Activated naive CD8-positive, alpha-beta T cell treated with anti-CD3 and anti-CD28 coated beads, Interleukin-2, amount 10 ng/mL, durations not matched to agents 7 days and 5 days (primary cell): ENCODE measurements at places on chromosomes 12 and 14. TPM values are rescaled to one million over a fixed set of nuclear protein-coding genes. Genes with fewer than 3 reads are reported as not detected.

GRCh38 chr12:45473636-45474035 is 255.9 kb upstream of the ARID2 start:
- DNase-seq, result no peak
- H3K4me1 ChIP-seq, result peaks cover 9% of the 10 kb centered on the region
- H3K27me3 ChIP-seq, result peaks cover 3% of the 10 kb centered on the region

DNA sequence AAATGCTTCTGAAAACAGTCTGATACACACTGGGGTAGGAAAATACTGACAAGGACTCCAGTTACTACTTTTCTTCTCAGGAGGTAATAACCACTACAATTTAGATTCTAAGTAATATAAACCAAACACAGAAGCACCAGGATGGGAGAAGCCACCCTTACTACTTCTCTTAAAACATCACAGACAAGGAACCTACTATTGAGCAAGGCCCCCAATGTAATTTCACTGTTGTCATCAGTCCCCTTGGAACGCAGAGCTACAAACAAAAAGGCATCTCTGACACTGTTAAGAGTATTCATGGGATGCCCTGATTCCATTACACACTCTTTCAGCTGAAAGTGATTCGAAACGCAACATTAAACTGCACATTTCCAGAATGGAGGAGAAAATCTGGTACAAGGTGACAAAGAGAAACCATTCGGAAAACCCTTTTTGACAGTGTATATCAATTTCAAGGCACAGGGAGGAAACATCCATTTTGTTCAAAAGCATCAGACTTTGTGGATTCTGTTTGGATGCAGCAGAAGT is 185.9 kb downstream of the PPM1H start:
- peaks cover 24% of the 10 kb centered on the region for H3K27me3 ChIP-seq
- no peak overlapping the region for H3K27ac ChIP-seq
- no peak overlapping the region for H3K4me3 ChIP-seq

DNA sequence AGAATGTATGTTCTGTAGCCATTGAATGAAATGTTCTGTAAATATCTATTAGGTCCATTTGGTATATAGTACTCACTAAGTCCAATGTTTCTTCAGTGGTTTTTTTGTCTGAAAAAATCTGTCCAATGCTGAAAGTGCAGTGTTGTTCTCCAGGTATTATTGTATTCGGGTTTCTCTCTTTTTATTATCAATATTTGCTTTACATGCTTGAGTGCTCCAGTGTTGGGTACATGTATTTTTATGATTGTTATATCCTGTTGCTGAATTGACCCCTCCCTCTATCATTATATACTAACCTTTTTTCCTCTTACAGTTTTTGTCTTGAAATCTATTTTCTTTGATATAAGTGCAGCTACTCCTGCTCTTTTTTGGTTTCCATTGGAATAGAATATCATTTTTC is 382.2 kb downstream of the CCER1 start:
- H3K36me3 ChIP-seq, result no peaks in the 10 kb centered on the region
- H3K27ac ChIP-seq, result no peak overlapping the region
- no peaks in the 10 kb centered on the region for H3K27me3 ChIP-seq
- DNase-seq, result no peak

DNA sequence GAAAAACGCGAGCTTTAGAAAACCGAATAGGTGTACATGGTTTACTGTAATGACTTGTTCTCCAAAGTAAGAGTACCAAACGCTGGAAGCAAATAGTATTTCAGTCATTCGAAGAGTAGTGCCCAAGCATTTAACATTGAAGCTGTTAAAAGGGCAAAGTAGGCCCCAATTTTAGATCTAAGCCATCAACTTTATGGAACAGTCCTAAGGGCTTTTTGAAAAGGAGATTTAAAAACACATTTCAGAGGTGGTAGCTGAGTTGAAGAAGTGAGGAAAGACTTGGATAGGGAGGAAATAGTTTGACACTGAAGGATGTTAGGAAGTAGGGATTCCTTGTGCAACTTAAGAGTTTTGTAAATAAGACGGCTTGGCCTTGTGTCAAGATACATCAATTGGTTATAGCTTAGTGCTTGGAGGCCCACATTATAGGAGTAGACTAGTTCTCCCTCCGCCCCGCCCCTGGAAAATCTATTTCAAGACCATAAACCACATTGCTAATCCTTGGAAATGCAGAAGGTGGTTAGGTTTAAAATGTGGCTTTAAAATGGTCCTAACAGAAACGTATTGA is 783 bp upstream of the TUBA1B start:
- DNase-seq, result no peak
- H3K27ac ChIP-seq, result peak overlapping the region; percentile 90
- H3K27me3 ChIP-seq, result no peaks in the 10 kb centered on the region
- H3K36me3 ChIP-seq, result peaks cover 37% of the 10 kb centered on the region
- H3K4me1 ChIP-seq, result peaks cover 50% of the 10 kb centered on the region

- DNase-seq, result no peak
- H3K4me1 ChIP-seq, result no peaks in the 10 kb centered on the region
- no peaks in the 10 kb centered on the region for H3K36me3 ChIP-seq
- no peak overlapping the region for H3K4me3 ChIP-seq
Observed at GRCh38 chr14:58054100-58054499, 97.9 kb downstream of the ARMH4 start.

DNA sequence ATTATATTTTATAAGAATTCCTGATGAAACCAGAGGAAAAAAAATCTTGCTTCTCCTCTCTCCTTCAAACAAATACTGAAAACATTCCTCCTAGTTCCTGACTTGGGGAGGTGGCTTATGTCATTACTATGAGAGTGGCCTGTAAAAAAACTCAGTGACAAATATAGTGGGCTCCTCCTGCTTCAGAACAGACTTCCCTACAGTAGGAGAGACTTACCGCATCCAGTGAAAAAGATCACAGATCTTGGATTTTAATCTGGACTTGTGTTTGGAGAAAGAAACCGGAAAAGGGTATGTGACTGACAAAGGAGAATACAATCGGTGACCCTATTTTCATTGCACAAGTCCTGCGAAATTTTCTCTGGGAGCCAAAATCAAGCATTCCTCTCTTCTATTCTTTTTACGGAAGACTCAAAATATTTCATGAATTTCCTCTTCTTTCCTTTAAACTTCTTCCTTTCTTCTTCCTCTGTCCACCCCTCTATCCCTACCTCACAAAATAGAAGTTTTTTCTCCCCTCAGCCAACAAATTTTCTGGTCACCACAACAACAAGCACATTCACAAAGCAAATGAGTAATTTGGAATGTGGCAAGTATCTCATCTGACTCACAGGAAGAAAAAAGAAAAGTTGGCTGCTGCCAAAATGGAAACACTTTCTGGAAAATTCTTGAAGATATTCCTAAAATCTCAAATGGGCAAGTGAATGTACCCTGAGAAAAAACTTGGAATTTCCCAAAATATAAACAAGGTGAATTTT is 185.1 kb upstream of the CDKN3 start:
- H3K4me1 ChIP-seq, result peaks cover under 1% of the 10 kb centered on the region
- no peak overlapping the region for H3K27ac ChIP-seq
- no peak for DNase-seq
- H3K4me3 ChIP-seq, result no peak overlapping the region
- H3K36me3 ChIP-seq, result no peaks in the 10 kb centered on the region

- H3K4me1 ChIP-seq, result peaks cover 37% of the 10 kb centered on the region
- peak overlapping the region; percentile 91 for H3K4me3 ChIP-seq
- H3K27me3 ChIP-seq, result no peaks in the 10 kb centered on the region
- peaks cover 22% of the 10 kb centered on the region for H3K36me3 ChIP-seq
Observed at GRCh38 chr14:31206536-31207286, 882 bp downstream of the HECTD1 start.

GRCh38 chr12:89469361-89469760 is 55.2 kb downstream of the GALNT4 start:
- peak overlapping the region; percentile 60 for H3K4me3 ChIP-seq
- H3K27me3 ChIP-seq, result no peaks in the 10 kb centered on the region
- H3K36me3 ChIP-seq, result peaks cover 20% of the 10 kb centered on the region
- H3K4me1 ChIP-seq, result peaks cover 56% of the 10 kb centered on the region
- H3K27ac ChIP-seq, result peak overlapping the region; percentile 85

- DNase-seq, result no peak
- no peaks in the 10 kb centered on the region for H3K27me3 ChIP-seq
- peaks cover 63% of the 10 kb centered on the region for H3K36me3 ChIP-seq
- H3K27ac ChIP-seq, result peak overlapping the region; percentile 99
- H3K4me1 ChIP-seq, result peaks cover 79% of the 10 kb centered on the region
Observed at GRCh38 chr12:6463216-6463615, 7.3 kb downstream of the VAMP1 start.

DNA sequence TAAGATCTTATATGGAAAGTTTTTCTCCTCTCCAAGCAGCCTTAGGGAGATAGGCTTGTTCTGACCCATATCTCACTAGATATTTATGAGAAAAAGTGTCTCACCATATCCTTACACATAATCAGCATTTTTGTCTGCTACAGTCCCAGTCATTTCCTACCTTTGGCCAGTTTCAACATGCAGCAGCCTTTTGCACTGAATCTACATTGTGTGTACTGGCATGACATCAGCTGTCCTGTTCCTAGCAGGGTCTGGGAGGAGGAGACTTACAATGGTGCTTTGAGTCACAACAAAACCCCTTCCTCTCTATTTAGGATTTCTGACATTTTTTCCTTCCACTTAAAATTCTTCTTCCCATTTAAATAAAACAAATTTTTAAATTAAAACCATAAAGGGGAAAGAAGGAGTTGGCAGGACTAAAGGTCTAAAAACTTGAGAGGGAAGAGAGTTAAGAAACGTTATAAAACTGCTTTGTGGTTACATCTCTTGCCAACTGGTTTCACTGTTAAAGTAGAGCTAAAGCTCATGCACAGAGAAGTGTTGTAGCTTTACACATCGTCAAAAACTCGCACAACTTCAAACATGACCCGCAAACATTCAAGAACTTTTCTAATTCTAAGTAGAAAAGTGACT is 53.3 kb upstream of the CERS5 start:
- H3K4me1 ChIP-seq, result peaks cover 22% of the 10 kb centered on the region
- H3K4me3 ChIP-seq, result peak overlapping the region; percentile 19
- H3K36me3 ChIP-seq, result no peaks in the 10 kb centered on the region
- H3K27ac ChIP-seq, result peak overlapping the region; percentile 77
- no peaks in the 10 kb centered on the region for H3K27me3 ChIP-seq

- DNase-seq, result no peak
- no peaks in the 10 kb centered on the region for H3K27me3 ChIP-seq
- no peak overlapping the region for H3K4me3 ChIP-seq
- peaks cover 15% of the 10 kb centered on the region for H3K36me3 ChIP-seq
- H3K27ac ChIP-seq, result no peak overlapping the region
Observed at GRCh38 chr12:68432622-68433021, 100.5 kb upstream of the MDM1 start.

GRCh38 chr12:95107362-95107761 is 33.9 kb upstream of the NR2C1 start:
- H3K36me3 ChIP-seq, result no peaks in the 10 kb centered on the region

Gene SLC6A15
- not detected for total RNA-seq
